RPMI7951 (cell line): ENCODE measurements at places on chromosomes 5 and 9.

- peak; percentile 78 for DNase-seq
These were observed 30.5 kb upstream of the LPAR1 start for GRCh38 chr9:111068771-111069170.

- DNase-seq: no peak
These were observed 544 bp downstream of the FNBP1 start for GRCh38 chr9:130042406-130042884.

DNA sequence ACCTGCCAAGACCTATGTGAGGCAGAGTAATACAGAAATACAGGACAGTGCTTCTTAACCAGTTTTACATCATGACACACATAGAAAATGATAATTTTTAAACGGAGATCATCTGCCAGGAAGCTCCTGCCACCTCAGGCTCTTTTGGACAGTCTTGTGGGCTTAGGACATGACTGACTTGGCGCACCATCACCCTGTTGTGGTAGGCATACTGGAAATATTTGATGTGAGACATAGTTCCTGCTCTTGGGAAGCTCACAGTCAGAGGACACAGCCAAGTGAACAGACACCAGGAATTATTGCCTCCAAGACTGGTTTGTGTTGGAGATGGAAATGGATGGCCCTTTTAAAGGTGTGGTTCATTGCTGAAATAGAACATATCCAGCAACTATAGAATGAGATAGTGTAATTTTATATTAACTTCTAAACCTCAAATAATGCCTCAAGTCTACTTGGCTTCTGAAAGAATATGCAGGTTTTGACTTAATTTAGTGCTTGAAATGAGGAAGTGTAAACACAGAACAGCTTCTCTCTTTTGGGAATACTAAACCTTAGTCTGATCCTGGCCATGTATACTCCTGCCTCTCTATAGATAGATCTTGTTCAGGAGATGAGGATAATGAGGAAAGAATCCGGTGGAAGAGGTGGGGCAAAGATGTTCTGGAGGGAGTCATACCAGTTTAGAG, 19.7 kb downstream of the CPEB4 start:
- peak; percentile 68 for DNase-seq

- peak; percentile 15 for DNase-seq
These were observed 174.5 kb upstream of the SLC12A2 start for GRCh38 chr5:127909066-127909465.

- no peak for DNase-seq
These were observed 160.3 kb downstream of the CEMIP2 start for GRCh38 chr9:71608021-71608420.

DNA sequence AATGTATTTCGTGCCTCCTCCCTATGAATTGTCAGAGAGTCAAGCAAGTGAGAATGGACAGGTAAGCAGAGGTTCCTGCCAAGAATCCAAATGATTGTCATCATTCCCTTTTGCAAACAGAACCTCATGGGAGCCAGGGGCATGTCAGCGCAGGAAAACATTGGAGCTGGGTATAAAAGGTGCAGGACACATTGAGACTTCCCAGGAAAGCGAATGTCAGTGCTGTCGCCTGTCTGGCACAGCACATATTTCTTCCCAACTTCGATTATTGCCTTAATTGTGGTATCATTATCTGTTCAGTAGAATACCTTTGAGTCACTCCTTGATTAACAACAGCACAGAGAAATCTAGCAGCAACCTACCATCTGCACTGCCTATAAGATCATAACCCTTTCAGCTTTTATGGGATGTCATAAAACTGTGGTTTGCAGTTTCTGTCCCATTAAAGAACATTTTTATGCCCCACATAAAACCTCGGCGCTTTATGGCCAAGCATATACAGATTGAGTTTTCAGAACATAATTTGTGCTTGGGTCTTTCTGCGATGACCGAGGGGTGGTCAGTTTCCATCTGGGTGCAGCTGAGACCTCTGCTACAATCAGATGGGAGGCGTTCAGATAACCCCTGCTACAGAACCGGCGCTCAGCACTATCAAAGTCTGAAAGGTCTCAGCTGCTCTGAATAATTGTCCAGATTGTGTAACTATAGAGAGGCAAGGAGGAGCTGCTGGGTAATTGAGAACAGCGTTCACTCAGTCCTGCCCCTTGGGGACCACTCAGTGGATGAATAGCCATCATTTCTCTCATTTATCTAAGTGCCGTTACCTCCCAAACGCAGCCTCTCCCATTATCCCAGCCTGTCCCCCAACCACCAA, 30.9 kb upstream of the WWC1 start:
- no peak for DNase-seq
